ENCODE measurements at places on chromosomes 11 and 22.
A peak's percentile ranks its signal among the peaks of the same experiment; 100 is the strongest.

DNA sequence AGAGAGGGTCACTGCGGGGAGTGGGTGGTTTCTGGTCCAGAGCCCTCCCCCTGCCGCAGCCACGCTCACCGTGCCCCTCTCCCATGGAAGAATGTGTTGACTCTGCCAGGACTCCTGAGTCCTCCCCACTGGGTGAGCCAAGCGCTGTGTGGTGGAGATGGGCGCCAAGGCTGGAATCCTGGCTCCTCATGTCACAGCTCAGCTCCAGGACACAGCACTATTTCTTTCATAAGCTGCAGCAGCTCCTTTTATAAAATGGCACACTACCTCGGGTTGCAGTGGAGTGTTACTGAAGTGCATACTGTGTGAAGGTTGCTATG, 83.9 kb downstream of the FEZ1 start:
- no peak for DNase-seq

DNA sequence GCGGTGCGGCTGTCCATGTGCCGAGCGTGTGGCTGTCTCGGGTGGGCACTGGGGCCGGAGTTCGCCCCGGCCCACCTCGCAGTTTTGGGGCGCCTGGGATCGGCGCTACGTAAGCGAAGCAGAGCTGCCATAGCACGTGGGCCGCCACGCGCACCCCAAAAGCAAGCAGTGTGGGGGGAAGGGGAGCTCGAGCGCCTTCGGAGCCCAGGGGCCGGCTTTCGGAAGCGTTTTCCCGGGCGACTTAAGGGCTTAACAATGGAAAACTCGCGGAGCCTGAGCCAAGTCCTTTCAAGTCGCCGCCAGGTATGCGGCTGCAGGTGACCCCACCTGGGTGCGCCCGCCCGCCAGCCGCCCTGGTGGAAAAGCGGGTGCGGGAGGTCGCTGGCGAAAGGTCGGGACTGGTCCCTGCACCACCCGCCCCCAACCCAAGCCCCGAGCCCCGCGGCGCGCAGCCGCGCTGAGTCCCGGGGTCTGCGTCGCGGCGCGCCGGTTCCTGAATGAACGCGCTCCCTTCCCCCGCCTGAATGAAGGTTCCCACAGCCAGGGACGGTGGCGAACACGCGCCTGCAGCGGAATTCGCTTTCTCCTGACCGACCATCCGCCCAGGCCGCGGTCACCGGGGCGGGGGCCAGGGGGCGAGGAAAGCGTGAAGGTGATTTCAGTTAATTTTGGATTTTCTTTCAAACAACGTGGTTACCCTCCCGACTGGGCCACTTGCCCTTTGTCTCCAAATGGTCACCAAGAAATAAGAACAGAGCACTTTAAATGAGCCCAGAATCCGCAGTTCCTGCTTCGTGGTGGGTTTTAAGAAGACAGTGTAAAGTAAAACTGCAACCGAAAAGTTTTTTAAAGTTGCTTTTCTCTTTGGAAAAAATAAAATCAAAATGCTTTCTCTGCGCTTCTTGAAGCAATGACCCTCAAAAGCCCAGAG, 2.8 kb upstream of the CCND1 start:
- DNase-seq: no peak

DNA sequence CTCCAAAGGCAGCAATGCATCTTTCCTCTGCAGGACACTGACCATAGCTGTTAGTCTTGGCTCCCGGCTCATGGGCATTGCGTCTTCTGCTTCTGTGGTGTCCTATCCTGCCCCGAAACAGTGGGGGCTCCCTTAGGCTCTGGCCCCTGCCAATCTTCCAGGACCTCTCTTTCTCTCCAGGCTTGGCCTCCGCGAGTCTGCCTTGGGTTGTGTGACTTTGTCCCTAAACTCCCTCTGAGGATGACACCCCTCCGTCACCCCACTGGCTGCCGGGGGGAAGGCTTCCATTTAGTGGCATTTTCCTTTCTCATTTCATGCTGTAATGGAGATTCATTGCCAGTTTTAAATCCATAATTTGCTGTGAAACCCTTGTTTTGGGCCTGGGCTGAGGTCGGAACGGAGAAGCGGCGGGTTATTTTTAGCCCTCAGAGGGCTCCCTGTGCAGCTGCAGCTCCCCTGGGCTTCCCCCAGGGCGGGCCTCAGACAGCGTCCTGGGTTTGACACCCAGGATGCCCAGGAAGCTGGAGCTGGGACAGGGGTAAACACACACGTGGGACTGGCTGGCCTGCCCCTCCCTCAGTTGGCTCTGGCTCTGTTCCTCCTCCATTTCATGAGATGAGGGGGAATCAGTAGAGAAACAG, 156.1 kb downstream of the ST3GAL4 start:
- DNase-seq: no peak

DNA sequence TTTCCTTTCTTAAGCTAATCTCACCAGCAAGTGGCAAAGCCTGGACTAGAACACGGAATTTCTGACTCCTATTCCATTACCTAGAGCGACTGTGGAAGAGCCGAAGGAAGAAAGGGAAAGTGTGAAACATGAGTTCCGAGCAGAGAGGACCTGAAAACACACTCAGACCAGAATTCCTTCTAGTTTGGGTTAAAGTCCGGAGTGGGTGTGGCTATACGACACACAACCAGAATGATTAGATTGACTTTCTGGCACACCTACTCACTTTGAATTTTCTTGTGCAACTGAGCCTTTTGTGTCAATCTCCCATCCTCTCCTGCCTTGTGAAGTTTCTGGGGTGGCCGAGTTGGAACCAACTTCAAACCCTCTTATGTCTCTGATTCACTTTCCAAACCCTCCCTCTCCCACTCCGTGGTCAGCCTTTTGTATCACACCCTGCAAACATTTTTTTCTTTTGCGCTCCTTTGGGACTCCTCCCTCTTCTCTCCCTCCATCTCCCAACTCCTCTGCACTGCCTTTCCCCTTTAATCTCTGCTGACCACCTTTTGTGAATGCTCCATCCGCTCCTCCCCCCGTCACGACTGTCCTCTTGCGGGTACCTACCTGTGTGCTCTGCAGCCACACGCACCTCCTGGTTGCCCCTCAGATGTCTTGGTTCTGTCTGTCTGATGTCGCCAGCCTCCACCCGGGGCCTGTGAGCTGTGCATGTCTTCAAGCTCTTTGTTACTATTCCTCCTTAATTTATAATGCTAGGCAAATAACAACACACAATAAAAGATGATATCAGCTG, 86.3 kb upstream of the BLID start:
- DNase-seq: no peak

- DNase-seq: no peak
These were observed 77.7 kb downstream of the TRIM44 start for GRCh38 chr11:35740061-35740799.

- DNase-seq: no peak
These were observed 503.8 kb downstream of the BRD1 start for GRCh38 chr22:49323751-49324415.

GRCh38 chr22:37109242-37109917, at the start of gene TMPRSS6:
TSS of gene TMPRSS6 (minus strand) at chr22:37109713. CDS start at chr22:37103417, 6,296 bp downstream.
- DNase-seq: no peak

DNA sequence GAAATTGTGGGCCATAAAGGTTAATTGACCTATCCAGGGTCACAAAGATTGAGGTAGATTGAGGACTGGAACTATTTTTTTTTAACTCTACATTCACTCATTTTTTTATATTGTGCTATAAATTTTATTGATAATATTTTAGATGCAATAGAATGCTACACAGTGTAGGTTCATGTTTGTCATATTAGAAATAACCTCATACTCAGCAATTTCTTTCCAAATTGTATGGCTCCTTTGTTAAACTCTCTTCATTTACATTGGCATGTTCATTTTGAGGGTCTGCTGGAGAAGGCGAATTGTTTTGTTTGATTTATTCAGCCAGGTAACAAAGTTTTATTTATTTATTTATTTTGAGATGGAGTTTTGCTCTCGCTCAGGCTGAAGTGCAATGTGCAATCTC, 44.6 kb downstream of the UVRAG start:
- no peak for DNase-seq

GRCh38 chr11:1120532-1121330, 37.0 kb upstream of the MUC5AC start:
- no peak for DNase-seq

- no peak for DNase-seq
These were observed 27.9 kb downstream of the ASCC2 start for GRCh38 chr22:29810216-29810615.

- DNase-seq: no peak
These were observed 91.4 kb downstream of the JRKL start for GRCh38 chr11:96481204-96481603.

- no peak for DNase-seq
These were observed 4.2 kb upstream of the MPPED1 start for GRCh38 chr22:43407591-43407990.

DNA sequence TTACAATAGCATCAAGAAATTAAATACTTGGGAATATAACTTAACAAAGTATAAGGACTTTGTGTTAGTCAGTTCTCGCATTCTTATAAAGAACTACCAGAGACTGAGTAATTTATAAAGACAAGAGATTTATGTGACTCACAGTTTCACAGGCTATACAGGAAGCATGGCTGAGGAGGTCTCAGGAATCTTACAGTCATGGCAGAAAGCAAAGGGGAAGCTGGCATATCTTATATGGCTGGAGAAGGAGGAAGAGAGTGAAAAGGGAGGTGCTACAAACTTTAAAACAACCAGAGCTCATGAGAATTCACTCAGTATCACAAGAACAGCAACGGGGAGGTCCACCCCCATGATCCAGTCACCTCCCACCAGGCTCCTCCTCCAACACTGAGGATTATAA, 32.0 kb upstream of the CCDC134 start:
- DNase-seq: no peak

- no peak for DNase-seq
These were observed 93.3 kb downstream of the KCNQ1 start for GRCh38 chr11:2537896-2538724.

DNA sequence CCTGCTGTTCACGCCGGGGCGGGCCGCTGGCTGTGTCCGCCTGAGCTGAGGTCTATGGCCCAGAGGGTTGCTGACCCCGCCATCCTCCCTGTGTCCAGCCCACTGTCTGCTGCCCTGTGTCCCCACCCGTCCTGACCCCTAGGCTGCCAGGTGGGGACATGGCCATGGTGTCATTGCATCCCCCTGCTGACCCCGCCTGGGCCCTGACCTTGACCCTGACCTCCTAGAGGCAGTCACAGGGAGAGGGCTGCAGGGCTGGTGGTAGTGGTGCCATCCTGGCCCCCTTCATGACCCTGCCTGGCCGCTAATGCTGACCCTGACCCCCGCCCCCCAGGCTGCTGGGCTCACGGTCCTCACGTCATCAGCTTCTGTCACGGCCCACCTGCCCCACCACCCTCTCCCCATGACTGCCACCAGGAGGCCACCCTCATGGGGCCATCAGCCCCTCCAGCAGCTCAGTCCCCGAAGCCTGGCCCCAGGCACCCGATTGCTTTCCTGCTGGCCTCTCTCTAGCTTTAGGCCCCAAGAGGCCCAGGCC, 285.9 kb downstream of the BRD1 start:
- DNase-seq: no peak

DNA sequence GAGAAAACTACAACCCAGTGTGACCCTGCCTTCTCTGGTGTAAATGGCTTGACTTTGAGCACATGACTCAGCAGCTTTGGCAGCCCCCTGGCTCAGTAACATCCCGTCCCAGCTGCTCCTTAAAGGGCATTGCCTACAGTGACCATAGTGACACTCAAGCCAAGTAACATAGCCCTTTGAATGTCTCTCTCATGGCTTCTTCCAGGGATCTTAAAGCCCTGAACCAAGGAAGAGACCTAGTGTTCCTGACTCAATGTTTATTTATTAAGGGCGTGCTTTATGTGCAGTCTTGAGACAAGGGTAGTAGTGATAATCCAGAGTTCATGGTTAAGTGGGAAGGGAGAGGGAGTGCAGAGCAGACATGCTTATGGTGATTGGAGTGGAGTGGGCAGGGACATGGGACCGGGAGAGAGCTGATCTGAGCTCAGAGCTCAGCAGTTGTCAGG, 125.7 kb downstream of the PARVA start:
- DNase-seq: no peak

GRCh38 chr11:64643256-64643881, 52.3 kb downstream of the SLC22A12 start:
- DNase-seq: peak; percentile 68
